Fibroblast of skin of left biceps (primary cell): ENCODE measurements at places on chromosomes 7 and 10.

DNA sequence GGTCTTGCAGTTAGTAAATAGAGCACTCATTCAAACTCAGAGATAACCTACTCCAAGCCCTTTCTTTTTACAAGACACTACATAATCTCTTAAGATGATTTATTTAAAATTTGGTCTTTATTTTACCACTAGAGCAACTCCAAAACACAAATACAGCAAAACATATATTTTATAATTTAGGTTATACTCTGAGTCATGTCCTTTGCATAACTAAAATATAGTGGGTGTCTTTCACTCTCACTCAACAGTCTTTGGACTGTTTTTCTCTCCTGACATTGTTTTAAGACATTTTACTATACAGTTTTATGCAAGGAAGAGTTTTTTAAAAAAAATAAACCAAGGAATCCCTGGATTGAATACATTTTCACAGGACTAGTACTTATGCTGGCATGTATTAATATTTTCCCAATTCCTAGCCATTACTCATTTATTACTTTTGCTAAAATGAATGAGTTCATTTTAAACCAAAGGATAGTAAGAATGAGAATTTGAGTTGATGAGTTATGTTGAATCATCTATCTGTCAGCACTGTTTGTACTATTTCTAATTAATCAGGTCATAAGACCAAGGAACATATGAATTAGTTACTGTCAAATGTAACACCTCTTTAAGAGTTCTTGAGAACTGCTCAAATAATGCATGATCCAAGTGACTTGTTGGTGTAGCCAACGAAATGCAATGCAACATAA, 303.1 kb upstream of the FZD1 start:
- no peak for DNase-seq

- DNase-seq, result no peak
These were observed 62.3 kb upstream of the BTBD16 start for GRCh38 chr10:122208571-122209430.

GRCh38 chr10:13730956-13731355, 144.2 kb downstream of the PRPF18 start:
- no peak for DNase-seq

DNA sequence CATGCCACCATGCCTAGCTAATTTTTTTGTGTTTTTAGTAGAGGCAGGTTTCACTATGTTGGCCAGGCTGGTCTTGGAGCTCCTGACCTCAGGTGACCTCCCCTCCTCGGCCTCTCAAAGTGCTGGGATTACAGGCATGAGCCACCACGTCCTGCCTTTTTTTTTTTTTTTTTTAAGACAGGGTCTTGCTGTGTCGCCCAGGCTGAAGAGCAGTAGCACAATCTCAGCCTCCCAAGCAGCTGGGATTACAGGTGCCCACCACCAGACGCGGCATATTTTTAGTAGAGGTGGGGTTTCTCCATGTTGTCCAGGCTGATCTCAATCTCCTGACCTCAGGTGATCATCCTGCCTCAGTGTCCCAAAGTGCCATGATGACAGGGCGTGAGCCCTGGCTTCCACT, 14.4 kb upstream of the SRPK2 start:
- DNase-seq, result no peak

DNA sequence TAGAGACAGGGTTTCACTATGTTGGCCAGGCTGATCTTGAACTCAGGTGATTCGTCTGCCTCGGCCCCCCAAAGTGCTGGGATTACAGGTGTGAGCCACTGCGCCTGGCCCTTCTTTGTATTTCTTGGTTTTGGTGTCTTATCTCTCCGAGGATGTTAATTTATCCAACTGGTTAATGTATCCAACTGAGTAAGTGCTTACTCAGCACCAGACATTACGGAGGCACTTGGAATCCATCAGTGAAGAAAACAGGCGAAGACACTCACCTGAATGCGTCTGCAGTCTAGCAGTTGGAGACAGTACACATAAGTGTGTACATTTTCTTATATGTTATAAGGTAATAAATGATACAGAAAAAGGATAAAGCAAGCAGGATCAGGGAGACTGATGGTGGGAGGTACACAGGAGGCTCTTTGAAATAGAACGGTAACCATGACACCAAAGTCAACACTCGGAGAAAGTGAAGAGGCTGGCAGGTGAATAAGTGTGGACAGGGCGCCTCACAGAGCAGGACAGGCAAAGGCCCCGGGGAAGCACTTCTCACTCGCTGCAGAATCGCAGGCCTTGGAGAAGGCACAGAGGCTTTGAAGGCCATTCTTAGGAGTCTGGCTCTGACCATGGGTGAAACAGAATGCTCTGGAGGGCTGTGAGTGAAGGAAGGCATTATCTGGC, 73.1 kb downstream of the LANCL2 start:
- no peak for DNase-seq

DNA sequence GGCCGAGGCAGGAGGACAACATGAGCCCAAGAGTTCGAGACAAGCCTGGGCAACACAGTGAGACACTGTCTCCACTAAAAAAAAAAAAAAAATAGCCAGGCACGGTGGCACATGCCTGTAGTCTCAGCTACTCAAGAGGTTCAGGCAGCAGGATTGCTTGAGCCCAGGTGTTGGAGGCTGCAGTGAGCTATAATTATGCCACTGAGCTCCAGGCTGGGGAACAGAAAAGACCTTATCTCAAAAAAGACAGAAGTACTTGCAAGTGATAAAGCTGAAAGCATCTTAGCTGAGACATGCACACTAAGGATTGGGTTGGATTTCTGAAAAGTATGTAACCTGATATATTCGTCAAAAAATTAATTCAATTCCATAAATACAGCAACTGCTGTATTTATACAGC, 68.4 kb downstream of the PPP1R3C start:
- no peak for DNase-seq

DNA sequence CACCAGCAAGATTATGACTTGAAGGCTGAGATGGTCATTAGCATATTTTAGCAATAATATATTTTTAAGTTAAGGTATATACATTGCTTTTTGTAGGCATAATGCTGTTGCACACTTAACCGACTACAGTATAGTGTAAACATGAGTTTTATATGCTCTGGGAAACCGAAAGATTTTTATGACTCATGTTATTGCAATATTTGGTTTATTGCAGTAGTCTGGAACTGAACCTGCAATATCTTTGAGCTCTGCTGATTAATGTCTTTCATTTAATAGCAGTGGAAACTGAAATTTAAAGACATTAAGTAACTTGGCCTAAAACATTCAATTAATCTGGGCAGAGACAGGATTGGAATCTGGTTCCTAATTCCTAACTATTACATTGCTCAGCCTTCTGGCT, 266.7 kb upstream of the PLXDC2 start:
- DNase-seq, result no peak

- DNase-seq, result no peak
These were observed 97.2 kb downstream of the JAZF1 start for GRCh38 chr7:28083164-28083997.
